ENCODE measurements at places on chromosomes 12 and 14. TPM values are rescaled to one million over a fixed set of nuclear protein-coding genes. Genes with fewer than 3 reads are reported as not detected.

The SERPINA3 gene
- total RNA-seq = 7.2 TPM

The EPYC gene
- not detected for total RNA-seq

The OR4E2 gene
- total RNA-seq = not detected

The RPL10L gene
- total RNA-seq = not detected

The EIF2S3B gene
- 1.8 TPM for total RNA-seq
